ENCODE measurements at places on chromosomes 13 and 19.

DNA sequence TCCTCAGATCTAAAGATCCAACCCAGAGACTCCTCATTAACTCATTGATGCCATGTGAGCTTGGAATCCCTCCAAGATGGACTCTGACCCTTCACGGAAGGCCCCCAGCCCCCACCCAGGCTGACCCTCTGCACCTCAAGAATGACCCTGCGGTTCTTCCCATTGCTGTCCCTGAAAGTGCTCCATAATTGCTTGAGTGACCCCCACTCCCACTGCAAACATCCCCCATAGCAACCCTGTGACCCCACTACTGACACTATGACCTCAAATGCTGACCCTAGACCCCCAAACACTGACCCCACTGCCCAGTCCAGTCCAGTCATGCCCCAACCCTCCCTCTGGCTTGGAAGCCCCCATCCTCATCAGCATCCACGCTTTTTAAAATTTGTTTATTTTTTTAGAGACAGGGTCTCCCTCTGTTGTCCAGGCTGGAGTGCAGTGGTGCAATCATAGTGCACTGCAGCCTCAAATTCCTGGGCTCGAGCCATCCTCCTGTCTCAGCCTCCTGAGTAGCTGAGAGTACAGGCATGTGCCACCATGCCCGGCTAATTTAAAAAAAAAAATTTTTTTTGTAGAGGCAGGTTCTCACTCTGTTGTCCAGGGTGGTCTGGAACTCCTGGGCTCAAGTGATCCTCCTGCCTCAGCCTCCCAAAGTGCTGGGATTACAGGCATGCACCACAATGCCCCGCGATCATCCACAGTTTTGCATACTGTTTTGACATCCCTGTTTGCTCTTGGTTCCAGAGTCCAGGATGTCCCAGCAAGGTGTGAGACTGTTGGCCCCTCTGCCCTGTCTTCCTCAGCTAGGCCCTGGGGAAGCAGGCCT is 855 bp downstream of the LYL1 start:
- DNase-seq: no peak

- no peak for DNase-seq
Observed at GRCh38 chr19:30606114-30607050, 234.2 kb downstream of the ZNF536 start.

DNA sequence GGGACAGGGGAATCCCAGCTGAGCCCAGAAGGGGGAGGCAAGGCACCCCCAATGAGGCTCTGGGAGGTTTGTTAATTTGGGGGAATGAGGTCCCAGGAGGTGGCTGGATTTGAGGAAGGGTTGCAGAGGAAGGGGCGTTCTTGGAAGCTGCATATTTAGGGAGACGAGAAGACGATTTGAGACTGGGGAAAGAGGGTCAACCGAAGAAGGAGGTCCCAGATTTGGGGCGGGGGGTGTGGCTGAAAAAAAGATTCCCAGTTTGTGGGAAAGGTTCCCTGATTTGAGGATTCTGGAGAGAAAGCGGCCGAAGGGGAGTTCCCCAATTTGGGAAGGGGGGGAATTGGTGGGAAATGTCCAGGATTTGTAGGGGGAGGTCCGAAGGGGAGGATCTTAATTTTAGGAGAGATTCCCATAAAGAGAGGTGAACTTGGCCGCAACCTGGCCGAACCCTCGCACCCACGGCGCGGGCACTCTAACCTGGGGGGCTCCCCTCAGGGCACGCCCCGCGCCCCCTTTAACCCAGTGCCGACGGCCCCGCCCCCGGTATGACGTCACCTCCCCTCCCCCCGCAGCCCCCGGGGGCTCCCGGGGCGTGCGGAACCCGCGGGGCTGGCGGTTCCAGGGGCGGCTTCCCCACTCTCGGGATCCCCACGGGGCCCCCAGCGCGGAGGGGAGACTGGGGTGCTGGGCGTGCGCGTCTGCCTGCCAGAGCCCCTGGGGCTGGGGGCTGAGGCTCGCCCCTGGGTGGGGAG is 1.2 kb downstream of the PTPRS start:
- no peak for DNase-seq

DNA sequence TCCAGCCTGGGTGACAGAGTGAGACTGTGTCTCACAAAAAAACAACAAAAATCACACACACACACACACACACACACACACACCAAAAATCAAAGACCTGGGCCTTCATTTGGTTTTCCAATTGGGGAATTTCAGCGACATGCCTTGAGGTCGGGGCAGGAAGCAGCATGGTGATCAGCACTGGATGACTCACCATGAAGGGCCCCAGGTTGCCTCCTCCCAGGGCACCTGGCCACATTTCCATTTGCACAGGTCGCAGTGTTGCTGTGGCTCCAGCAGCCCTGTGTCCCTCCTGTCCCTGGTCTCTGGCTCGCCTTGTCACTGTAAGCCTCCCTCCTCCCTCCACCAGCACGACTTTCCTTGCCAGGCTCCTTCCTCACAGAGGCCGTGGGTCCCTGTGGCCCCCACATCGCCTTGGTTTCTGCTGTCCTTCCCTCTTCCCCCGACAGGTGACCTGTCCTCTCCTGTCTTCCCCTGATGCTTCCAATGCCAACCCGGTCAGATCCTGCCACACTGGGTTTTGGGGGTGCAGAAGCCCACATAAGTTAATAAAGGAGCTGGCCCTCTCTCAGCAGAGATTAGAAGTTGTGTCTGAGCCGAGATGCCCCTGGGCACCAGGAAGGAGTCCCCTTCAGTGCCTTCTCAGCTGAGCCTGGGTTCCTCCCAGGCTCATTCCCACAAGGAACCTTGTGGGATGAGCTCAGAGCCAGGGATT is 66.7 kb downstream of the GPR12 start:
- DNase-seq: no peak

GRCh38 chr13:113084943-113085540 is 20.5 kb upstream of the F7 start:
- peak; percentile 62 for DNase-seq

- no peak for DNase-seq
Observed at GRCh38 chr19:14138576-14139265, 2.3 kb upstream of the ASF1B start.

GRCh38 chr19:37572203-37572602 is 22.4 kb downstream of the ZNF571 start:
- DNase-seq: no peak

GRCh38 chr19:13796301-13797057 is 1.2 kb downstream of the ZSWIM4 start:
- no peak for DNase-seq

DNA sequence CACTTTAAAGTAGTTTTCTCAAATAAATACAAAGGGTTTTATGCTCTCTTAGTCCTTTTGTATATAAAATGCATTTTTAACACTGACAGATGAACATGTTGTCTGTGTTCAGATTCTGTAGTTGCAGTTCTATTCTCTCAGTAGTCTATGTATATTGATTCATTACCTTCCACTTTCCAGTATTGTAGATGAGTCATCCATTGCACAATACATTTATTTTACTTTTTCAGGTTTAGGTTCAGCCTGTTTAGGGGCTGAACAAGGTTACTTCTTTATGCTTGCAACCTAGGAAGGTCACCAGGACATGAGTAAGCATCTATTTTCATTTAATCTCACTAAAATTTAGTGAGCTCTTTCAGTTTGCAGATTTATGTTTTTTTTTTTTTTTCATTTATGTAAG is 173.6 kb downstream of the NALCN start:
- no peak for DNase-seq

- DNase-seq: no peak
Observed at GRCh38 chr13:114065926-114066774, 66.3 kb downstream of the RASA3 start.

GRCh38 chr13:36850790-36851438 is 31.9 kb downstream of the RFXAP start:
- no peak for DNase-seq

GRCh38 chr13:59587971-59588716 is 575.6 kb downstream of the DIAPH3 start:
- DNase-seq: no peak

- no peak for DNase-seq
Observed at GRCh38 chr19:29666578-29667386, 1.5 kb downstream of the PLEKHF1 start.

DNA sequence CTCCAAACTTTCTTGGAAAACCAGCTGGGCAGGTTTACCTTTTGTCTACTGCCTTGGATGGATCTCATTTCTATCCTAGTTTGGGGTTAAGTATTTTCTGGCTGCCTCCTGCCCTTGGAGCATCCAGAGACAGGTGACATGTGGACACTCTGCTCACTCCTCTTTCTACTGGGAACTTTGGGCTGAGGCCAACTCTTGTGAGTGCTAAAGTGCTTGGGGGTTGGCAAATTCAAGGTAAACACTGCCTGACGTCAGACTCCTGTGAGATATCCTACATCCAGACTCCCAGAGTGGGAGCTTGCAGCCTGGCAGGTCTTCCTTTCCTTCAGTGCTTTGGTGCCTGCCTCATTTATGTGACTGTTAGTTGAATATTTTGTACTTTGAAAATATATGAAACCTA is 388.1 kb downstream of the KCNRG start:
- DNase-seq: no peak

- DNase-seq: peak; percentile 73
Observed at GRCh38 chr19:51025809-51026553, 435 bp downstream of the KLK11 start.

- DNase-seq: no peak
Observed at GRCh38 chr19:2982561-2982960, 5.2 kb downstream of the TLE6 start.
